Skin of body (tissue), 3 donors: ENCODE measurements at places on chromosomes 1 and 21. TPM values are rescaled to one million over a fixed set of nuclear protein-coding genes. Genes with fewer than 3 reads are reported as not detected.

- DNase-seq, result no peak
These were observed 555.6 kb downstream of the LTN1 start for GRCh38 chr21:28437061-28437460.

GRCh38 chr1:15137809-15138208 lies 15.7 kb upstream of the TMEM51 start:
- DNase-seq, result no peak

DNA sequence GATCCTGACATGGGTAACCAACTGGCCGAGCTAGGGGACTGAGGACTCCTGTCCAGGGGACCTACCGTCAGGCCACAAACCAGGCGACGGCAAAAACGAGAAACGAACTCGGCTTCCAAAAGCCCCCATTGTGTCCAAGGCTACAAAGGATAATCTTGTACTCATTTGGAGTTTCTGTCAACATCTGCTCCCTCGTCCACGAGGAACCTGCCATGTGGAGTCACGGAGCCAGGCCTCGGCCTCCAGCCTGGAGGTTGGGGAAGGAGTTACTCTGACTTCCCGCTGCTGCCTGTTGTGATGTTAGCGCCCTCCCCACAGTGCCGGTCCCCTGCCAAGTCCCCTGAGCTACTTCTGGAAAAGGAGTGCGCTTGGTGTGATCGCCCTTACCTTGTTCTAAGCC lies 7.3 kb downstream of the KRTAP10-1 start:
- no peak for DNase-seq

DNA sequence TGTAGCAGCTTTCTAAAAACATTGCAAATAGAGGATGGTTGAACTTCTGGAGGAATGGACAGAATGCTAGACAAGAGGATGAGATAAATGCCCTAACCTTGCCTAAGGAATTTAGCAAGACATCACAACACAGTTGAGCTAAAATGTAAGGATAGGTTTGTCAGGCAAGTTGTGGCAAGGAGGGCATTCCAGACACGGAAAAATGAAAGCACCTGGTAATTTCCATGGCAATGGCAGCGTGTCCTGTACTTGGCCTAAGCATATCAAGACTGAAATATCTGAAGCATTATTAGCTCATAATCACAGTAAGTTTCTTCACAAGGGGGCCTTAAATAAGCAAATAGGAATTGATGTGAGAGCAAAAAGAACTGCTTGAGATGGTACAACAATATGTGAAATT lies 105.1 kb upstream of the USP25 start:
- no peak for DNase-seq

The MAP3K21 gene
- total RNA-seq, result 1.5 TPM

The LELP1 gene
- not detected for total RNA-seq

The KRTAP12-1 gene
- total RNA-seq, result 2.0 TPM

The PCBP3 gene
- total RNA-seq, result 3.4 TPM

The SELE gene
- 14.0 TPM for total RNA-seq

The SYCP1 gene
- not detected for total RNA-seq
